BJ (cell line): ENCODE measurements at places on chromosomes 7 and 10.

DNA sequence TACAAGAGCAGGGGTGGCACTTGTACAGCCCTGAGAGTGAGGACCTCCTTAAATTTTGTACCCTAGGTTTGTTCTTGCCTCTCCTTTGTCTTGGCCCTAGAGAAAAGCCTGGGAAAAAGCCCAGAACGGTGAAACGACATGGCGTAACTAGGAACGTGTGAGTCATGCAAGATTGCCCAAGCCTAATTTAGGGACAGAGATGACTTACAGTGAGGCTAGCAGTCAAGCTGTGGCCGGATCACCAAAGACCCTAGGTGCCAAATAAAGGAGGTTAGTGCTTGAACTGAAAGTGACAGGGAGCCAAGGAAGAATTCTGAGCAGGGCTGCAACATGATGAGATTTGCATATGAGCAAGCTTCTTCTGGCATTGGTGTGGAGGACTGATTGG is 25.1 kb downstream of the TBXAS1 start:
- no peak for DNase-seq

DNA sequence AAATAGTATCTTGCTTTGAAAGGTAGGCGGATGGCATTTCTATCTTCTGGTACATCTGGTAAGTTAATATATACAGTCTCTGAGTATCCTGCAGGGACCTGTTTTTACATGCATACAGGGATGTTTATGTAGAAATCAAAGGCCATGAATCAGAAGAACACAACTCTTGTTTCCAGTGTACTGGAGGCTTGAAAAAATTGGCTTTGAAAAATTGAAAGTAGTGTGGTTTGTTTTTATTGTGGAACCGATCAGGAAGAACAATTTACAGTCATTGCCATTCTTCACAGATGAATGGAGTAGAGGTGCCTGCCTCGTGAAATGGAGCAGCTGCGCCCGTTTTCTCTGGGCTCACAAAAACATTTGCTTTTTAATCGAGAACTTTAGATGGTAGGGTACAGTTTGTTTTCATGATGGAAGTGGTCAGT is 54.0 kb upstream of the RPA3 start:
- no peak for DNase-seq

DNA sequence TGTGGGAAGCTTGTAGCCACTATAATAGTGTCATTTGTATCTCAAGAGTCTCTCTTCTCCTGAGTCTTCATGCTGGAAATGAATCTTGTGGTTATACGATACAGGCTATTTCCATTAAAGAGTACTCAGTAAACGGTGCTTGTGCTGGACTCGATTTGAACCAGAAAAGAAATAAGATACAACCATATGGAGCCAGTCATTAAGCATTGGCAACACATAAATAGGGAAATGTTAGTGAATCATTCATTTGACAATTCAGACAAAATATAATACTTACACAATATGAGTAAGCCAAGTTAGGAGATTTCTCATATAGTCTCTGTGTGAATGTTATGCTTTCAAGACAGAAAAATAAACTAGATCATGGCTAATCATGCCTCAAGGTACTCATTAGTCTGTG is 356.8 kb downstream of the PLXDC2 start:
- DNase-seq, result no peak

DNA sequence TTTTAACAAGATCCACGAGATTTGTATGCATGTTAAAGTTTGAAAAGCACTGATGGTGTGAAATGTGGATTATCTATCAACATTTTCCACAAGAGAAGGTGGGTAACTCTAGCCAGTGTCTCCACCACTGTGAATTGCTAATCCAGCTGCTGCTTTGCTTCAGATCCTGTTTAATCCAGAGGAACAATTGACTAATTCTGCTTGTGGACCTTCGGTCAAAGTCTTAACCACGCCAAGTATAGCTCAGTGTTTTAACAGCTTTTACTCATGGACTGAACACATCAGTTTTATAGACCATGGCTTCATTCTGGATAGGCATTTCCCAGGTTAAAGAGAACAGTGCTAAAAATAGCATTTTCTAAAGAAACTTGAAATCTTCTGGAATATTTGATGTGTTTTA is 23.5 kb downstream of the ADK start:
- DNase-seq, result no peak

DNA sequence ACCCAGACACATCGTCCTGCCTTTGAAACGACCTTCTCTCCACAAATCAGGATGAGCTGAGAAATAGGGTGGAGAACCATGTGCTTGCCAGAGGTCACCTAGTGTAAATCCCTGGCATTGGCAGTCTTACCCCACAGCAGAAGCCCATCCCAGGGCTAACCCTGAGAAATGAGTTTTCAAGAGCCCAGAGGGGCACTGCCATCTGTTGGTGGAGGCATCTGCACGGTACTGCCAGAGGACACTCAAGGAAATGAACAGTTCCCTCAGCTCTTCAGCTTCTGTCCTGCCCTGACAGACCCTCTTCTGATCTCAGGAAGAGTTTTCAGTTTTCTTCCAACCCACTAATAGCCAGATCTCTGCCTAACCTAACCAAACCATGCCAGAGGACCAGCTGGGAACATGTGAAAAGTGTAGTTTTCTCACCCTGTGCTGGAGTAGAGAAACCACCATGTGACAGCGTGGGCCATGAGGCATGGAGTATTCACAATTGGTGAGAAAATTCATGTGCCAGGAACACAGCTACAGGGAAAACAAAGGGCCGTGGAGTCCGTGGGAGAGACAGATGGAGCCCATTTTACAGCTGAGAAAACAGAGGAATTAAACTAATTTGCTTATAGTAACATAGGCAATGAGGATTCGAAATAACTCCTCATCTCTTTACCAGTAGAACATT is 37.7 kb upstream of the ITPRID1 start:
- DNase-seq, result no peak

- DNase-seq, result no peak
Measured at GRCh38 chr7:141294143-141294829, 220.4 kb downstream of the TMEM178B start.

DNA sequence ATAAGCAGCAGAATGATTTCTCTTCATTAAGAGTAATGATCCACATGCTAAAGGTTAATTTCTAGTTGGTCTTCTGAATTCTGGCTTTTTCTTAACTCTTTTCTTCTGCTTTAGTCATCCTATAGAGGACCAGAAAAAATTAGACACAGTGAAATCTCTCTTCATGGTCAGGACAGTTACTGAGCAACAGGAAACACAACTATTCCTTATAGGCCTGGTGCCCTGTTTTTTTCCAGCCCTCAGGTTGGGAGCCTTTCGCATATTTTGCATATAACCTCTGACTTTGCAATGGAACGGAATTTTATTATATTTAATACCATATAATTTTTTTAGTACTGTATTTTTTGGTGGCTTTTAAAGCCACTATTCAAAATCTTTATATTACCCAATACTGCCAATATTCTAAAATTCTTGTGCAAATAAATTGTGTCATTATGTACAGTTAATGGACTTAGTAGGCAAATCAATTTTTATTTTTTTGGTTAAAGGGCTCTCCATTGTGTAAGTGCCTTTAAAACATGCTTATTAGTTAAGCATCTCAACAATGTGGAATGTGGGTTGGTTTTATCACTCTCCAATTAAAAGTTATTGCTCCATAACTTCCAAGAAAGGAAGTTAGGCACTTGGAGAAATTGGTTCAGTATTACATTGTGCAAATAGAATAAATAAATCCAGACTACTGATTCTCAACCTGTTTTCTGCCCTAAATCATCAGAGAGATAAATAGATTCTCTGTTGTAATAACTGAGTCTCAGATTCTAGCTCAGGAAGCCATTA is 22.5 kb downstream of the ARL4A start:
- peak; percentile 87 for DNase-seq

- DNase-seq, result no peak
Measured at GRCh38 chr10:113853578-113854012, 287 bp downstream of the DCLRE1A start.

GRCh38 chr7:93044147-93044810 is 73.5 kb downstream of the SAMD9 start:
- DNase-seq, result peak; percentile 40

- DNase-seq, result no peak
Measured at GRCh38 chr10:22315455-22316285, 518 bp upstream of the COMMD3 start.

- DNase-seq, result no peak
Measured at GRCh38 chr10:101725296-101726114, 30.5 kb upstream of the FBXW4 start.

DNA sequence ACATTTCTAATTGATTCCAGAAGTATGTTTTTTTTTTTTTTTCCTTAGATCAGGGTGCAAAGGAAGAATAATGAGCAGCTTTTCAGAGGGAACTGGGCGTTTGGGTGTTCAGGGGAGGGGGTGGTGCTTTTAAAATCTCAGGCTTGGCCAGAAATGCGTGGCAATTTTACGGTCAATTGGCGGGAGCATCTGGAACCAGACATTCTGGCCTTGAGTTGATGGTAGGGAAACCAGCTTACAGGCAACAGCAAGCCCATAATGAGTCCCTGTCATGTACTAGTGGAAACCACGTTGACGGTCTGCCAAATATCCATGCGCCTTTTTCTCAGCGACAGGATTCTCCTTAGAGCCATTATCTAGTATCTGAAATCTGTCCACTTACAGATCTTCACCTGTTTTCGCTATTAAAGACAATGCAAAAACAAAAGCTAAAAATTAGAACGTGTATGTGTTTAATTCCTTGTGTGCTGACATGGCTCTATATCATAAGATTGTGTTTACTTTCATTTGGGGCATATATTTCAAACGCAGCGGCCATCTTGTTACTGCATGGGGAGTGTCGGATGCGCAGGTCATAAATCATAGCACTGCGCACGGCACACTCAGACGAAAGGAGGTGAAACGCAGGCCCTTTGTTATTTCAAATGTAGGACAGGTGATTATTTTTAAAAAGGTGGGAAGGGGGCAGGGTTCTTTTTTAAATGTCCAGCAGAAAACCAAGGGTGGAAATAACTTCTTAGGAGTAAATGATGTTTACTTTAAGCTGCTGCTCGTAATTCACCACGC is 209.2 kb downstream of the AGMO start:
- DNase-seq, result no peak

DNA sequence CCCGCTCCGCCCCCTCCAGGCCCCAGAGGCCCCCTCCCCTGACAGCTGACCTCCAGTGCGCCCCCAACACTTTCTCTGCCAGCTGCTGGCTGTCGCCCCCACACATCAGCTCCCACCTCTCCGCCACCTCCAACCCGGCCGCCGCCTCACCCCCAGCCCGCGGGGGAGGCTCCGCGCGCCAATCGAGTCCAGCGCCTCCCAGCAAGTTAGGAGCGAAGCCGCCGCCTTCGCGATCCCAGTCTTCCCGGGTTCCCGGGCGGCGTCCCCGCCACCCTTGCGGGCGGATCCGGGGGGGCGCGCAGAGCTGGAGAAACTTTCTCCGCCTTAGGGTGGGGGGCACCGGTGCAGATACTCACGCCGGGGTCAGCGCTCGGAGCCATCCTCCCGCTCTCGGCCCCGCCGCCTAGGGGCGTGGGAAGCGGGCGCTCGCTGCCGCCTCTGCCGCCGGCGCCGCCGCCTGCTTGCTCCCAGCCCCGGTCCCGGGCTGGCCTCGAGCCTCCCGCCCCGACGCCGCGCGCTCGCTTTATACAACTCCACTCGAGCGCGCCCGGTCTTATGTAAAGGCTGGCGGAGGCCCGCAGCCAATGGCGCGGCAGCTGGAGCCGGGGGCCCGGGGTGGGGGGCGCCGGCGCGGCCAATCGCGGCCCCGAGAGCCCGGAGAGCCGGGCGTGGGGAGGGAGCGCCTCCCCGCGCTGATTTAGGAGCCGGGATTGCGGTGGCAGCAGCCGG is at the start of gene CRTAC1:
TSS of gene CRTAC1 (minus strand) at position 529 of the 729 bp plus-strand sequence. CDS start at position 380, 149 bp downstream.
- no peak for DNase-seq

- DNase-seq, result no peak
Measured at GRCh38 chr7:81685270-81685868, 84.5 kb downstream of the HGF start.

- no peak for DNase-seq
Measured at GRCh38 chr10:95290461-95291364, at the start of gene PDLIM1. Gene PDLIM1, minus strand, starts transcription at chr10:95291003. Its CDS starts 88 bp downstream, at chr10:95290915.

GRCh38 chr7:105003275-105003674 is 10.7 kb upstream of the KMT2E start:
- no peak for DNase-seq

GRCh38 chr7:2093215-2093842 is 139.4 kb downstream of the MAD1L1 start:
- DNase-seq, result no peak

GRCh38 chr7:1698201-1698600 is 28.1 kb downstream of the ELFN1 start:
- DNase-seq, result no peak

DNA sequence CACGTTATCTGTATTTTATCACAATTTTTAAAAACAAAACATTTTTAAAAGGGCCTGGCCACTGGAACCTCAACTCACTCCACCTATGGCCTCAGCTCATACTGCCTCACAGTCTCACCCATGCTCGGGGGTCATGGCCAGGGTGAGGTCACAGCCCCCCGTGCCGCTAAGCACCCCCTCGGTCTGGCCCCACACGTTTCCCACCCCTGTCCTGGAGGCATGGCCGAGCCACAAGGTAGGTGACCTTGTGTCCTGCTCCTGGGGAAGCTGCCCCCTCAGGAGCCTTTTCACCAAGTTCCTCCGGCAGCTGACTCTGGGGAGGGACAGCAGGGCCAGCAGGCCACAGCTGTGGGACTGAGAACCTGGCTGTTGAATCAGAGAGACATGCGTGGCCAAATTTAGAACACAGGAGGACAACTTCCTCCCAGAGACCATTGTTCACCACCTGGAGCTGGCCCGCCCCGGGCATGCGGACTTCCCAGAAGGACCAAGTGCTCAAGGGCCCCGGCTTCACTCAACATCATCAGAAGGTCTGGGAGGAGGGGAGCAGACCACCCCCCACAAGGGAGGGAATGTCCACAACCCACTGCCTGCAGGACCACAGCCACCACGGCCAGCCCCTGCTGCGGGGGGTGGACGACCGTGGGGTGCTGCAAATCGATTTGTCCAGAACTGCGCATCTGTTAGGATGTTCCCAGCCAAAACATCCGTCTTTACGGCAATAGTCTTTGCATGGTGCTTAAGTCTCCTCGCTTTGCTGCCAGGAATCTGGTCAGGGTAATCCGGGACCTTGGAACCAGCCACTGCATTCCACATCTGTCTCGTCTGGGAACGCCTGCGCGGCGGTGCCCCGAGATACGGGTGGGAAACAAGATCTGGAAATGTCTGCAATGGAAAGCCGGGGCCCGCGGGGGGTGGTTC is 48.6 kb upstream of the PDGFA start:
- peak; percentile 9 for DNase-seq

DNA sequence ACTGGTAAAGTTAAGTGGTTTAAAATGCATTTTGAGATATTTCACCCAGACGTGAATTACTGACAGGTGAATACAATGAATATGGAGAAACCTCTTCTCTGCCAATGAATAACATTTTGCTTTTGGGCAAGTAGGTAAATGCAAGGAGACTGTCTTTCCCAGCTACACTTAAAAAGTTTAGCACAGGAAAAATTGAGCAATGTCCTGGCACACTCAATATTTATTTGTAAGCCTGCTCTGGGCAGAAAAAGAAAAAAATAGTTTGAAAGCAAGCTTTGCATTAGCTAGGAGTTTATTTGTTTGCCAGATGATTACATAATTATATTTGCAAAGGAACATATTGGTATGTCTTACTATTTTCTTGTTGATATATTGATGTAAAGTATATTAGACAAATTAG is 624.2 kb downstream of the ACTR3B start:
- no peak for DNase-seq
